ENCODE measurements at places on chromosomes 6 and 20. TPM values are rescaled to one million over a fixed set of nuclear protein-coding genes. Genes with fewer than 3 reads are reported as not detected.

The SUN5 gene
- not detected for total RNA-seq

The ELOVL4 gene
- total RNA-seq: 0.47 TPM

The WFDC11 gene
- total RNA-seq: not detected

The AKIRIN2 gene
- 38.1 TPM for total RNA-seq

The BANF2 gene
- not detected for total RNA-seq
